ENCODE measurements at places on chromosomes 5 and 9. TPM values are rescaled to one million over a fixed set of nuclear protein-coding genes. Genes with fewer than 3 reads are reported as not detected.

DNA sequence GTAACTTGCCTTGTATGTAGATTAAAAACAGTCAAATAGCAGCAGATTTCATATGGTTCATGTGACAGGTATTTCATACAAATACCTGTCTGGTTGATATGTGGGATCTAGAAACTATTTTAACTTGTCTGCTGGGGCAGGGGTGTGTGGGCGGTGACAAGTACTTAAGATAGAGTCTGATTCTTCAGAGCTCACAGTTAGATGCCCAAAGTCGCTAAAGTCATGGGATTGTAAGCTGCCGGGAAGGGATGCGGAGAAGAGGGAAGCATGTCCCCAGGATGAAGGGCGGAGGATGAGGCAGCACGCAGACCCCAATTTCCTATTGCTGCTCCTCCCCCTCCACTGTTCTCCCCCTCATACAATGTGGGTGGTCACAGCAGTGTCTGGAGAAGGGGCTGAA is 13.3 kb downstream of the ANXA6 start:
- no peak for DNase-seq
- peaks cover 13% of the 10 kb centered on the region for H3K4me1 ChIP-seq
- H3K27me3 ChIP-seq, result no peaks in the 10 kb centered on the region
- no peak overlapping the region for H3K4me3 ChIP-seq

DNA sequence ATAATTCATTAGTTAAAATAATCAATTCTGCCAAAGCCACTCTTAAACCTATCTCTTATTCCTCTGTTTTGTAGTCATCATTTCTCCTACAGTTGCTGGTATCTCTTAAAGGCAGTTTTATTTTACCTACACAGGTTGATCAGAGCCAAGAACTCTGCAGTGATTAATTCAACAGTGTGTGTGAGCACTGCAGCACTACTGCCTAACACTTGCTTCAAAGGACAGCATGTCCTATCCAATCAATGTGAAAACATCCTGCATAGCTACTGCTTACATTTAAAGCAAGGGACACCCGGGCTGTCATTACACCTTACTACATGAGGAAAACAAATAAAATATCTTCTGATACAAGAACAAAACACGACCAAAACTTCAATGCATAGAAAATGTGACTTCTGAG is 45.1 kb upstream of the HK3 start:
- H3K27me3 ChIP-seq, result no peaks in the 10 kb centered on the region
- H3K36me3 ChIP-seq, result no peaks in the 10 kb centered on the region
- H3K4me1 ChIP-seq, result no peaks in the 10 kb centered on the region
- no peak for DNase-seq

DNA sequence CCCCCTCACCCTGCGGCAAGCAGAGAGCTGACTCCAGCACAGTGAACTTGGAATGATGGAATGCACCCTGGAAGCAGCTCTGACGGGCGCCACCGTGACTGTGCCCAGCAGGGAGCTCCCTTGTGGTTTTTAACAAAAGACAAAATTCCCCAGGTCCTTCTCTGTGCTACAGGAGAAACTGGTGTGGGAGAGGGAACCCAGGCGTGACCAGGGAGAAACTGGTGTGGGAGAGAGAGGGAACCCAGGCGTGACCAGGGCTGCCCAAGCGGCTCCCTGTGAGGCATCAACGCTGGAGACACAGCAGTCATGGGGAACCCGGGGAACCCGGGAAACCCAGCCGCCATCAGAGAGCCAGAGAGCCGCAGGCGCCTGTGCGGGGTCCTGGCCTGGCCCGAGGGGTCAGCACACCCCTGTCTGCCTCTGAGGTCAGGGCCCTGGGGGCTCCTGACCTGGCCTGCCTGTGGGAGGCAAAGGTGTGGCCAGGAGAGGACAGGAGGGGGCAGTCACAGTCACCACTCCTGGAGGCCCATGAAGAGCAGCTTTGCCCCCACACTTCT is 3.1 kb upstream of the AHRR start:
- H3K27me3 ChIP-seq, result no peaks in the 10 kb centered on the region
- peaks cover 1% of the 10 kb centered on the region for H3K4me1 ChIP-seq
- H3K27ac ChIP-seq, result no peak overlapping the region
- H3K36me3 ChIP-seq, result no peaks in the 10 kb centered on the region

- H3K27ac ChIP-seq, result peak overlapping the region; percentile 43
- peak overlapping the region; percentile 68 for H3K4me3 ChIP-seq
Measured at GRCh38 chr5:96875791-96876291, 459 bp upstream of the ERAP2 start.

DNA sequence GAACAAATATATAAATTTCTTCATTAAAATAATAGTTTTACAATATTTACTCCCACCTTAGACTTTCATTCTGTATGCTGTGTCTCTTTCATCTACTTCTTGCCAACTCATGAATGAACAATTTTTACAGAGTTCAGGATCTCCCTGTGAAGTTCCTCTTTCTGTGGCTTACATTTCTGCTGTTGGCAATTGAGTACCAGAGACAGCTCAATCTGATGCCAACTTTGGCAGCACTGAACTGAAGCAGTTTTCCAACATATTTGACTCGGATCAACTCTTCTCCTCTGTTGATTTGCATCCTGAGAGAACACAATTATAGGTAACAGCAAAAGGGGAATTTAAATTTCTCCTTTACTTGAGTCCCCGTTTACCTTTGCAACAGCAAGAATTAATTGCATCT is 1262.2 kb downstream of the EFNA5 start:
- H3K36me3 ChIP-seq, result no peaks in the 10 kb centered on the region
- no peak overlapping the region for H3K27ac ChIP-seq
- no peaks in the 10 kb centered on the region for H3K27me3 ChIP-seq
- no peaks in the 10 kb centered on the region for H3K4me1 ChIP-seq
- no peak for DNase-seq

DNA sequence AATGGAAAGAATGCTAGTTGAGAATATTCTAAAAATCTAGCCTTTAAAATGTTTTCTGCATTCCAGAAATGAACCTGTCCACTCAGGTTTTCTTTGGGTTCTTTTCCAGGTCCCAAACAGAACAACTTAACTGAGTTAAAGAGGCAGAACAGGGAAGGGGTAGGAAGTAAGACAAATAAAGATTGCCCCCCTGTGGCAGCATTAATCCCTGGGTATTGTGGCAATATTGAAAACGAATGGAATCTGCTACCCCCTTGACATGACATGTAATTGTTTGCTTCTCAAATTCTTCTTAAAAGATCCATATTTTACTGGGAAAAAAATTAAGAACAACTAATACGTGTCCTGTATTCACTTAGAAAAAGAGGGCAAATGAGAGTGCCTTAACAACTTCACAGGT is 9.3 kb upstream of the RBM22 start:
- H3K27me3 ChIP-seq, result no peaks in the 10 kb centered on the region
- H3K36me3 ChIP-seq, result no peaks in the 10 kb centered on the region
- H3K4me3 ChIP-seq, result no peak overlapping the region
- no peak for DNase-seq

GRCh38 chr9:69421908-69422801 is 97.1 kb downstream of the ENTREP1 start:
- peak; percentile 60 for DNase-seq
- no peak overlapping the region for H3K4me3 ChIP-seq
- no peaks in the 10 kb centered on the region for H3K36me3 ChIP-seq
- H3K4me1 ChIP-seq, result no peaks in the 10 kb centered on the region
- no peaks in the 10 kb centered on the region for H3K27me3 ChIP-seq

- H3K27ac ChIP-seq, result peak within 1 kb of the TSS; percentile 36
- H3K4me3 ChIP-seq, result peak within 1 kb of the TSS; percentile 31
- no peaks in the 10 kb centered on the region for H3K27me3 ChIP-seq
- peaks cover 4% of the 10 kb centered on the region for H3K4me1 ChIP-seq
- H3K36me3 ChIP-seq, result no peaks in the 10 kb centered on the region
Measured at GRCh38 chr9:124852829-124853531, at the start of gene WDR38. Gene WDR38, plus strand, starts transcription at chr9:124853460. Its CDS starts 72 bp downstream, at chr9:124853532.

GRCh38 chr5:124262470-124262869 is 484.0 kb downstream of the ZNF608 start:
- H3K4me1 ChIP-seq, result no peaks in the 10 kb centered on the region
- no peaks in the 10 kb centered on the region for H3K36me3 ChIP-seq
- DNase-seq, result no peak
- H3K27me3 ChIP-seq, result no peaks in the 10 kb centered on the region

DNA sequence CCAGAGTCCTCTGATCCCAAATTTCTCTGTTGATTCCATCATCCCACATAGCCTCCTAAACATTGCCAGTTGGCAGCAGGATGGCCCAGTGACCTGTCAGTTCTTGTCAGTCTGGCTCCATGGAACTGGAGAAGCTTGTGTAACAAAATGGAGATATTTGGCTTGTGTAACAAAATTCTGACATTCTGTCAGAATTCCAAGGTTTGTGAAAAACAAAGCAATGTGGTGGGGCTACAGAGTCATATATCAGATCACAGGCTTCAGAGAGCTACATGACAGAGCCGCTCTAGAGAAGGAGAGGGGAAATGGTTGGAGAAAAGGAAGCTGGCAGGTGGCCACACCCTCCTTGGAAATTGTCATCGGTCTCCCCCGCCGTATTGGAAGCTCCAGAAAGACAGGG is 75.4 kb upstream of the MAN2A1 start:
- no peaks in the 10 kb centered on the region for H3K36me3 ChIP-seq
- H3K4me3 ChIP-seq, result no peak overlapping the region
- H3K4me1 ChIP-seq, result no peaks in the 10 kb centered on the region
- DNase-seq, result no peak
- no peak overlapping the region for H3K27ac ChIP-seq
- no peaks in the 10 kb centered on the region for H3K27me3 ChIP-seq

DNA sequence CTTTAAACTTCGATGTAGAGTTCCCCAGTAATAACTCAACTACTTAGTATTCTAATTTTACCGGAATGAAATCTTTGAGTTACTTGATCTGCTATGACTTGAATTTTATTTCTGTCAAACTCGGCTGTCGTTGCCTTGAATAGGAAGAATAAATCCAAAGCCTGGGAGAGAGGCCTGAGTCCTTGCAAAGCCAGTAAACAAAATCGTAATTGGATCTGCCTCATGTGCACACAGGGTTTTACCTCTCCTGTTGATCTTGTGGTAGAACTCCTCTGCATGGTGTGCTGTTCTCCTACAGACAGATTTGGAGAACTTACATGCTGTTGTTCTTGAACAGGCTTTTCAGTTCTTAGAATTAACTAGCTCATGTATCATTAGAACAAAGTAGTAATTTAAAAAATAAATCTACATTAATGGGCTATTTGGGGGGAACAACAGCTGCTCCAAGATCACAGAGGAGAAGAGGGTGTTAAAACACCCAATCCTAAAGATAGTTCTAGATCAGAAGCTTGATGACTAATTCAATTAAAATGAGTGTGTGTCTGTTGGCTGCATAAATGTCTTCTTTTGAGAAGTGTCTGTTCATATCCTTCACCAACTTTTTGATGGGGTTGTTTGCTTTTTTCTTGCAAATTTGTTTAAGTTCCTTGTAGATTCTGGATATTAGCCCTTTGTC is 28.9 kb downstream of the HSPB3 start:
- no peak overlapping the region for H3K4me3 ChIP-seq
- H3K27ac ChIP-seq, result no peak overlapping the region
- no peaks in the 10 kb centered on the region for H3K4me1 ChIP-seq
- H3K27me3 ChIP-seq, result no peaks in the 10 kb centered on the region
- H3K36me3 ChIP-seq, result no peaks in the 10 kb centered on the region

GRCh38 chr5:95759634-95760033 is 28.5 kb downstream of the RHOBTB3 start:
- no peak overlapping the region for H3K4me3 ChIP-seq
- peak overlapping the region; percentile 4 for H3K27ac ChIP-seq
- no peaks in the 10 kb centered on the region for H3K36me3 ChIP-seq
- no peak for DNase-seq

- no peak overlapping the region for H3K27ac ChIP-seq
- no peaks in the 10 kb centered on the region for H3K27me3 ChIP-seq
- H3K4me1 ChIP-seq, result peaks cover 23% of the 10 kb centered on the region
- H3K4me3 ChIP-seq, result no peak overlapping the region
- no peaks in the 10 kb centered on the region for H3K36me3 ChIP-seq
Measured at GRCh38 chr9:131651599-131651998, 88.3 kb downstream of the RAPGEF1 start.

DNA sequence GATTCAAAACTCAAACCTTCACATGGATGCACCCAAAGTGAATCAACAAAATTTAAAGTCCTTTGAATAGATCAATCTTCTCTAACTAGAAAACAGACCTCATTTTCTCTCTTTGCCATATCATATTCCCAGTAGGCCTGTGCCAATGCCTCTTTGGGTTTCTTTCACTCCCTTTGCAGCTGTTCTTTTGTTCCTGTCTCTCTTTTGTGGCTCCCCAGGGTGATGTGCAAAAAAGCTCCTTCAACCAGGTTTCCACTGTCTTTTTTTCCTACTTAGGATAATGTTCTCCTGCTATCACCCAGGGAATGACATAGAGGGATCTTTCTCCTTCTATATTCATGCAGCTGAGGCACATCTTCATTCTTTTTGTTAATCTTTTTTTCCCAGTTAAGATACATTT is 54.6 kb downstream of the MARCHF3 start:
- H3K27ac ChIP-seq, result no peak overlapping the region
- H3K4me3 ChIP-seq, result no peak overlapping the region
- H3K36me3 ChIP-seq, result no peaks in the 10 kb centered on the region
- H3K27me3 ChIP-seq, result no peaks in the 10 kb centered on the region

GRCh38 chr9:135216236-135216635 is 128.8 kb downstream of the OLFM1 start:
- no peaks in the 10 kb centered on the region for H3K27me3 ChIP-seq
- H3K27ac ChIP-seq, result no peak overlapping the region
- H3K36me3 ChIP-seq, result no peaks in the 10 kb centered on the region
- no peak for DNase-seq
- peaks cover 10% of the 10 kb centered on the region for H3K4me1 ChIP-seq
- H3K4me3 ChIP-seq, result no peak overlapping the region

GRCh38 chr5:56656846-56657726 is 158.3 kb upstream of the MAP3K1 start:
- no peaks in the 10 kb centered on the region for H3K36me3 ChIP-seq
- no peaks in the 10 kb centered on the region for H3K4me1 ChIP-seq
- no peak for DNase-seq
- no peaks in the 10 kb centered on the region for H3K27me3 ChIP-seq
- H3K4me3 ChIP-seq, result no peak overlapping the region

- H3K4me1 ChIP-seq, result no peaks in the 10 kb centered on the region
- no peak for DNase-seq
- no peak overlapping the region for H3K4me3 ChIP-seq
- no peaks in the 10 kb centered on the region for H3K27me3 ChIP-seq
- no peak overlapping the region for H3K27ac ChIP-seq
- H3K36me3 ChIP-seq, result no peaks in the 10 kb centered on the region
Measured at GRCh38 chr9:78778861-78779374, 482.0 kb downstream of the PSAT1 start.

DNA sequence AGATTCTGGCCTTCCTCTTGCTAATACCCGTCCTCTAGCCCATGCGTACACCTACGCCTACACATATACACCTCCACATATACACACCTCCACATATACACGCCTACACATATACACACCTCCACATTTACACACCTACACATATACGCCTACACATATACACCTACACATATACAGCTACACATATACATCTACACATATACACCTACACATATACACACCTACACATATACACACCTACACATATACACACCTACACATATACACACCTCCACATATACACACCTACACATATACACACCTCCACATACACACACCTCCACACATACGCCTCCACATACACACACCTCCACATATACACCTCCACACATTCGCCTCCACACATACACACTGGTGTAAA is 27.2 kb downstream of the AK3 start:
- no peaks in the 10 kb centered on the region for H3K27me3 ChIP-seq
- peaks cover 2% of the 10 kb centered on the region for H3K4me1 ChIP-seq
- H3K27ac ChIP-seq, result no peak overlapping the region
- DNase-seq, result no peak
- H3K4me3 ChIP-seq, result no peak overlapping the region
- H3K36me3 ChIP-seq, result no peaks in the 10 kb centered on the region

Gene DPH7
- total RNA-seq, result 35.0 TPM

Gene TNIP1
- total RNA-seq, result 72.2 TPM

Gene PTPRD
- 85.8 TPM for total RNA-seq

Gene SLC45A2
- total RNA-seq, result not detected

Measured in ovary (tissue), 10 donors.